ENCODE measurements at places on chromosomes 2 and 18.

DNA sequence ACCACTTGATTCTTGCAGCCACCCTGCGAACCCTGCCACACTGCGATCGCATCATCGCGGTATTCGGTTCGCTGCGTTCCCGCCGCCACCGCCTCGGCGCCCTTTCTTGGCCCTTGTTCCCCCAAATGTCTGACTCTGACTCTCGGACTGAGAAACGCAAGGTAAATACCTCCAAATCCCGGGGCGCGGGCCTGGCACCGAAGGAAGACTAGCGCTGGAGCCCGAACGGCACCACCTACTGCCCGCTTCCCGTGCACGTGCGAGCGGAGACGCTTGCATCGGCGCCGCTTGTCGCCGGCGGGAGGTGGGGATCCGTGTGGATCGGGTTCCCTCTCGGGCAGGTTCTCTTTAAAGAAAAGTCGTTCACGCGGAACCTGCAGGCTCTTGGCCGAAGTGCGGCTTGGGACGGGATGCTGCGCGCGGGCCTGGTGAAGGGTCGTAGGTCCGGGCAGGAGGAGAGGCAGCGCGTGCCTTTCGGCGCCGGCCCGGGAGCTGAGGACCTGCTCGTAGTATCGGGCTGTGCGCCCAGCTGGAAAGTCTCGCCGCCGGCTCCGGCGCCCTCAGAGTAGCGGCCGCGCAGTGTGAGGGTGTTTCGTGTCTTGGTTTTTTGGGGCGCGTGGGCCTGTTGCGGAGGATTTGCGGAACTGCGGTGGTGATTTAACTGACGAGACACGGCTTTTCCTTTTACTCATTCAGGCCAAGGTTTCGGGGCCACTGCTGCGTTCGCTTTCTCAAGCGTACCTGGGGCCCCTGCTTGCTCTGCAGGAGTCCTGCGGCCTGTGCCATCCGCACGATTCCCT is 514 bp downstream of the BCL2L11 start:
- DNase-seq: no peak

- DNase-seq: no peak
These were observed 140.3 kb upstream of the FOSL2 start for GRCh38 chr2:28252311-28252710.

GRCh38 chr2:37993143-37993542 is 68.1 kb downstream of the RMDN2 start:
- DNase-seq: no peak

DNA sequence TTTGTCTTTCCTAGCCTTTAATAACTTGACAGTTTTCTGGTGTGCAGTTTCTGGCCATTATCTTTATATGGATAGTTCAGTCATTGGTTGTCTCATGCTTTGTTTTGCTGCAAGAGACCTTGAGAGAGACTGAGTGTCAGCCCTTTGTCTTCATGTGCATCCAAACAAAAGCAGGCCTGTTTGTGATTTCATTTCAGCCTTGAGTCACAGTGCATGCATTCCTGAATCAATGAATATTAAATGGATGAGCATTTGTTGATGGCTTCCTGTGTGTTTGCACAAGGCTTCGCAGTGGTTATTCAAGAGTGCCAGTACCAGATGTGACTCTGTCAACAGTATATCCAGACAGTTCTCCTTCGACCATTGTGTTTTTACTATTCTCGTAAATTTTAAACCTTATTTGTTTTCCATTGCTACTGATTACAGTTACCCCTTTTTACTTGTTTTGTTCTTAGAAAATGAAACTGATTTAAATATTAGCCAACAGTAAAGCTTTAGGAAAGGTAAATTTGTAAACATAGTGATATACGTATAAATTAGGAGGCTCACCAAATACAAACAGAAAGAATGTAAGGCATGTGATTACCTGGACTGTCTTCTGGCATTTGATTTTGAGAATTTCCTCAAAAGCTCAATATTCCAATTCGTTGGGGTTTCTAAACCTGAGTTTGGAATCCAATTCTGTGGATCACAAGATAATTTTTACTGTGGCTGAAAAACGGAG is 319.8 kb downstream of the CTNNA2 start:
- no peak for DNase-seq

- DNase-seq: no peak
These were observed 47.0 kb downstream of the UGP2 start for GRCh38 chr2:63888490-63889402.

GRCh38 chr18:62938006-62938405 is 222.7 kb downstream of the PHLPP1 start:
- no peak for DNase-seq

DNA sequence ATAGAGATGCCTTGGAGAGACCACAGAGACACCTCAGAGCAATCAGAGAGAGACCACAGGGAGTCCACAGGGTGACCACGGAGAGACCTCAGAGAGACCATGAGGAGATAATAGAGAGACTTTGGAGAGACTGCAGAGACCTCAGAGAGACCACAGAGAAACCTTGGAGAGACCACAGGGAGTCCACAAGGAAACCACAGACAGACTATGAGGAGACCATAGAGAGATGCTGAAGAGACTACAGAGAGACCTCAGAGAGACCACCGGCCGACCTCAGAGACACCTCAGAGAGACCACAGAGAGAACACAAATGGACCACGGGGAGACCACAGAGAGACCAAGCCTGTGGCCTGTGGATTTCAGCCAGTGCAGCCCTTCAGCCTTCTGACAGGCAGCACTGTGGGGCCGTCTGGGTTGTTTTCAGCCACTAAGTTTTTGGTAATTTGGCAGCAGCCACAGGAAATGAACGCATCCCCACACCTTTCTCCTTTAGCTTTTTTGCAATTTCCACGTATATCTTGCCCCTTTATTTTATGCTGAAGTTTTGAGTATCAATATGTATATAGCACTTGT is 11.4 kb upstream of the TMEM18 start:
- no peak for DNase-seq

GRCh38 chr18:2240311-2240705 is 331.0 kb downstream of the METTL4 start:
- DNase-seq: no peak
